ENCODE measurements at places on chromosomes 2 and 18.

DNA sequence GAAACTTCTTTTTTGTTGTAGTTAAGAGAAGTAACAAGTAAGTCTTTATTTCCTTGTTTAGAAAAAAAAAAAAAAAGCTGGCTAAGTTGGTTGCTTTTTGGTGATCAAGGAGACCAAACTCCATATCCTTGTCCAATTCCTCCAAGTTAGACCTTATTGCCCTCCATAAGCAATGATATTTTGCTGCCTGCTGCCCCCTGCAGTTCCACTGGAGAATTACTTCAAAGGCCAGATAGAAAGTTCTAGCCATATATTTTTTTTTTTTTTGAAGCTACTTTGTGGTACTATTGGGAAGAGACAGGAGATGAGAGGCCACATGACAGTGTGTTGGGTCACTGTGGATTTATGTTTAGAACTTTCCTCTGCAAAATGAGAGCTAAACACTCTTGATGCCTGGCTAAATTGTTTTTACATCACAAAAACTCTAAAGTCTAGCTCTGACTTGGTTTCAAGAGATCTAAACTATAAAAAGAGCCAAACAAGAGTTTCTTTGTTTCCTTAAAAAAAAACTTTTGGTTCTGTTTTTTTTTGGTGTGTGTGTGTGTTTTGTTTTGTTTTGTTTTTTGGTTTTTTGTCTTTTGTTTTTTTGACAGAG is 80.7 kb upstream of the RASGRP3 start:
- H3K36me3 ChIP-seq: no peaks in the 10 kb centered on the region
- no peak for DNase-seq
- H3K4me3 ChIP-seq: no peak overlapping the region
- no peaks in the 10 kb centered on the region for H3K27me3 ChIP-seq
- H3K27ac ChIP-seq: no peak overlapping the region

DNA sequence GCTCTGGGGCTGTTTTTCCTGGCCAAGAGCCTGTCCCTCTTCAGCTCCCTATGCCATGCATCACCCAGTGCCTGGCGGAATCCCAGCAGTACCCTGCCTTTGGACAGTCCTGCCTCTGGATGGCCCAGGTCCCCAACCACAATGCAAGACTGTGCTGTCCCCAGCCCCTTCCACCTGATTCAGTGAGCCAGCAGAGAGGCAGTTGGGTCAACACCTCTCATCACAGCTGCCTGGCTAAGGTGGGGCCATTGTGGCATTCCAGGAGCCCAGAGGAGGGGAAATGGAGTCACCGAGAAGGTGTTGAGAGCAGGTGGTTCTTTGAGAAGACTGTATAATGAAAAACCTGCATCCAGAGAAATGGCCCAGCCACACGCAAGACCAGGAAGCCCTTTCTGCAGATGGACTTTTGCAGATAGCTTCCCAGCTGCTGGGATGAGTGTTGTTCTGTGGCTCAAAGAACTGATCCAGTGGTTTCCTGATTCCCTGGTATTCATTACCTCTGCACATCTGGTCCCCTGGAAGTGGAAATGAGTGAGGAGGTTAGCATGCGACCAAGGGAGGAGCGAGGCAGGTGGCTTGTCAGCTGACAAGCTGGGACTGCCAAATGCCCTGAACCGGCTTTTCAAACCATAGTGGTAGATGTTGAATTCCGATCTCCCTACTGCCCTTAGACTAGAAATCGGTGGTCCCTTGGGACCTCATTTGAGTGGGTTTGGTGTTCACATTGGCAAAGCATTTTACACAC is 1.7 kb upstream of the ASPRV1 start:
- no peak overlapping the region for H3K27ac ChIP-seq
- peaks cover 4% of the 10 kb centered on the region for H3K4me1 ChIP-seq
- DNase-seq: no peak
- H3K27me3 ChIP-seq: no peaks in the 10 kb centered on the region
- H3K4me3 ChIP-seq: no peak overlapping the region
- H3K36me3 ChIP-seq: no peaks in the 10 kb centered on the region

DNA sequence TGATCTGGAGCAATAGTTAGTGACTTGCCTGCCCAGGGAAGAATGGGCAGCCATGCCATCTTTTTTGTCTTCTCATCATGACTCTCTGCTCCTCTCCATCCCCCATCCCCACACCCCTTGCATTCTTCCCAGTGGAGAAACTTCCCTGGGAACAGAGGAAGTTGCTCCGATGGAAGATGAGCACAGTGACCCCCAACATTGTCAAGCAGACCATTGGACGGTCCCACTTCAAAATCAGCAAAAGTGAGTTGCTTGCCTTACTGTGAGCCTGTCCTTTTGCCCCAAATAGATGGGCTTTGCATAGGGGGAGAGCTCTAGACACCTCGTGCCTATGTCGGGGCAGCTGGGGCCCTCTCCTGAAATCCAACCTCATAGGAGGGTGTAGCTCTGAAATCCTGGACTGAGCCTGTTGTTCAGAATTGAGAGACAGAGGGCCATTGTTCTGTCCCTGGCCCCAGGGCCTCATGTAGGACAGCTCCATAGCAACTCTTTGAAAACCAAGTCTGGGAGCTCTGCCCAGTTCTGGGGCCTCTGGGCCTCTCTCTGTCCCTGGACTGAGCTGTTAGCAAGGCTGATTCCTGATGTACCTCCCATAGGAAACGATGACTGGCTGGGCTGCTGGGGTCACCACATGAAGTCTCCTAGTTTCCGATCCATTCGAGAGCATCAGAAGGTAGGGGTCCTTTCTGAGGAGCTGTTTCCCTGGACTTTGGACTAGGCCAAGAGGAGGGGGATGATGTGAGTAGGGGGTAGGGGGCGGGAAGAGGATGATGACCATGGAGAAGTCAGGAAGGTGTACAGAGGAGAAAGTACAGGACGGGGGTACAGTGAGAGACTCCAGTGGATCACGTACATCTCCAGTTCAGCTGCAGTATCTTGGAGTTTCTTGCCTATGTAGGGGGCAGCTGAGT is 35.2 kb downstream of the TTLL4 start:
- H3K4me3 ChIP-seq: no peak overlapping the region
- H3K36me3 ChIP-seq: peaks cover 63% of the 10 kb centered on the region
- H3K4me1 ChIP-seq: peaks cover 8% of the 10 kb centered on the region
- peak overlapping the region; percentile 84 for H3K27ac ChIP-seq
- no peaks in the 10 kb centered on the region for H3K27me3 ChIP-seq
- DNase-seq: no peak

DNA sequence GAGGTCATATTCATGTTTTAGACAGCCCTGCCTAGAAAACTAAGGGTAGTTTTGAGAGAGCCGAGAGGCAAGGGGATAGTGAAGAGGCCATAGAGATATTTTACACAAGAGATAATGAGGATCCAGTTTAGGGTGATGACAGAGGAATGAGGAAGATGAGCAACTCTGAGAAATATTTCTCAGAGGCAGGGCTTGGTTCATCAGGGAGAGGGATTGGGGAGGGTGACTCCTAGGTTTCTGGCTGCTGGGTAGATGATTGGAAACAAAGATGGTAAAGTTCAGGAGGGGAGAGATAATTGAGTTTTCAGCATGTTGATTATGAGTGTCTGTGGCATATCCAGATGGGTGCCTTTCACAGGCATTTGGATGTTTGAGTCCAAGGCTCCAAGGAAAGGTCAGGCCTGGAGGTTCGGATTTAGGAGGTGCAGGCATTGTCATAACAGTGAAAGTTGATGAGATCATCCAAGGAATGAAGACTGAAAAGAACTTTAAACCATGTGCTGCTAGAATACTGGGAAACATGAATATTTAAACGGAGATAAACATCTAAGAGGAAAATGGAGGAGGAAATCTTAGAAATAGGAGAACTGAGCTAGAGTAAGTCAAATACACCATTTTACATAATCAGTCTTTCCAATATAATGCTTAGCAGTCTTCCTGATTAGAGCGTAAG is 7.4 kb downstream of the MYL12B start:
- H3K4me1 ChIP-seq: peaks cover 62% of the 10 kb centered on the region
- peaks cover 15% of the 10 kb centered on the region for H3K36me3 ChIP-seq
- DNase-seq: no peak
- no peak overlapping the region for H3K4me3 ChIP-seq

GRCh38 chr2:232139171-232139594 is 177.7 kb downstream of the DIS3L2 start:
- no peaks in the 10 kb centered on the region for H3K27me3 ChIP-seq
- H3K36me3 ChIP-seq: no peaks in the 10 kb centered on the region
- no peak overlapping the region for H3K27ac ChIP-seq
- H3K4me3 ChIP-seq: no peak overlapping the region
- no peaks in the 10 kb centered on the region for H3K4me1 ChIP-seq

- H3K36me3 ChIP-seq: no peaks in the 10 kb centered on the region
- no peak for DNase-seq
- H3K4me1 ChIP-seq: no peaks in the 10 kb centered on the region
- H3K27ac ChIP-seq: no peak overlapping the region
- no peak overlapping the region for H3K4me3 ChIP-seq
- no peaks in the 10 kb centered on the region for H3K27me3 ChIP-seq
Observed at GRCh38 chr2:45382744-45383143, 228.3 kb downstream of the SRBD1 start.

- no peaks in the 10 kb centered on the region for H3K36me3 ChIP-seq
- no peak overlapping the region for H3K4me3 ChIP-seq
Observed at GRCh38 chr2:128593879-128594650, 275.4 kb upstream of the HS6ST1 start.

- DNase-seq: no peak
- no peak overlapping the region for H3K4me3 ChIP-seq
- H3K27me3 ChIP-seq: no peaks in the 10 kb centered on the region
Observed at GRCh38 chr2:30798536-30798991, 8.7 kb downstream of the CAPN13 start.

GRCh38 chr2:207632575-207633493 is 7.6 kb upstream of the METTL21A start:
- H3K36me3 ChIP-seq: no peaks in the 10 kb centered on the region
- no peak overlapping the region for H3K27ac ChIP-seq
- no peak for DNase-seq
- peaks cover 7% of the 10 kb centered on the region for H3K4me1 ChIP-seq

DNA sequence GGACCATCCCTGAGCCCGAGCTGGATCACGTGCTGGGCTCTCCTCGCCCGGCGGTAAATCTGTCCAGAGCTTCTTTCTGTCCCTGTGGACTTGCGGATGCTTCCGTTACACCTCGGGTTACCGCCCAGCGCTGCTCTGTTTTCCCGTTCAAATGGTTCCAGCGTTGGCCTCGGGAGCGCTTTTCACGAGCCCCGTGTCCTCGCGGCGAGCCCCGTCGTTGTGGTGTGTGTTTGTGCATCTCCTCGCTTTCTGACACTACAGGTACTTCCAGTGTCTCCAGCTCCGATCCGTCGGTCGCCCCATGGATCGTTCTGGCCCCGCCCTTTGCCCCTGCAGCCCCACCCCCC is 77.4 kb downstream of the RTP5 start:
- H3K27ac ChIP-seq: no peak overlapping the region
- no peak overlapping the region for H3K4me3 ChIP-seq
- H3K36me3 ChIP-seq: no peaks in the 10 kb centered on the region
- H3K27me3 ChIP-seq: peaks cover 6% of the 10 kb centered on the region
- DNase-seq: peak; percentile 58

DNA sequence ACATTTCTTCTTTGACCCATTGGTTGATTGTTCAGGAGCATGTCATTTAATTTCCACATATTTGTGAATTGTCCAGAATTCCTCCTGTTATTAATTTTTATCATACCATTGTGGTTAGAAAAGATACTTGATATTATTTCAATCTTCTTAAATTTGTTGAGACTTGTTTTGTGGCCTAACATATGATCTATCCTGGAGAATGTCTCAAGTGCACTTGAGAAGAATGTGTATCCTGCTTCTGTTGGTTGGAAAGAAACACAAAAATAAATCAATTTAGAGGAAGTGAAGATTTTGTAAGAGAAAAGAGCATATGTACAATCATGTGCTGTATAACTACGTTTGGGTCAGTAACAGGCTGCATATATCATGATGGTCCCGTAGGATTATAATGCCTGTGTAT is 118.6 kb upstream of the CDC42EP3 start:
- no peak overlapping the region for H3K4me3 ChIP-seq
- DNase-seq: no peak
- no peak overlapping the region for H3K27ac ChIP-seq
- peaks cover 3% of the 10 kb centered on the region for H3K4me1 ChIP-seq
- no peaks in the 10 kb centered on the region for H3K27me3 ChIP-seq

- H3K27me3 ChIP-seq: no peaks in the 10 kb centered on the region
- no peaks in the 10 kb centered on the region for H3K36me3 ChIP-seq
- no peak for DNase-seq
- no peaks in the 10 kb centered on the region for H3K4me1 ChIP-seq
- no peak overlapping the region for H3K27ac ChIP-seq
Observed at GRCh38 chr2:211407076-211407475, 850.7 kb downstream of the CPS1 start.

DNA sequence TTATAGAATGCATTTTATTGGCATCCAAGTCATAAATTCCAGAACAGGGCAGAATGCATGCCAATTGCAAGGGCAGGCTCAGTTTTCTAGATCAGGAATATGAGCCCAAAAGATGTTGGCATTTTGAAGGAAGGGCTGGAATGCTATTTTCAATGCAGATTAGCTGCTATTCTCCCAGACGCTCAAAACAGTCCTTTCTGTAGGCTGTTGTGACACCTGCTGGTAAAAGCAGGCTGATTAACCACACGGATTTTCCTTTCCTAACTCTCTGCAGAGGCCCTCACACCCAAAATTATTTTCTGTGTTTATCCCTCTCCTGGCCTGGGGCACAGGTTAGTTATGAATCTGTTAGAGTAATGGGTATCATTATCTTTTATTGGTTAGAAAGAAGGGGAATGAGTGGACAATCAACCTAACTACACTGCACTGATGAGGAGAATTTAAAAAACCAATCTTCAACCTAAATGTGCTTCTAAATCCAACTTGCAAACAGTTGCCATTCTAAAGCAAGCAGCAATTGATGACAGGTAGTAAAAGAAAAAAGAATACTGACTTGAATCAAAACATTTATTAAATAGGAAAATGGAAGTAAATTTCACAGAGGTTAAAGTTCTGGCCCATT is 94.0 kb downstream of the PLA2R1 start:
- no peak for DNase-seq
- H3K4me1 ChIP-seq: no peaks in the 10 kb centered on the region
- H3K27me3 ChIP-seq: no peaks in the 10 kb centered on the region

- H3K36me3 ChIP-seq: no peaks in the 10 kb centered on the region
- H3K4me1 ChIP-seq: peaks cover 13% of the 10 kb centered on the region
- peak overlapping the region; percentile 44 for H3K4me3 ChIP-seq
- no peak overlapping the region for H3K27ac ChIP-seq
Observed at GRCh38 chr2:38960609-38961320, 71.1 kb downstream of the ARHGEF33 start.

DNA sequence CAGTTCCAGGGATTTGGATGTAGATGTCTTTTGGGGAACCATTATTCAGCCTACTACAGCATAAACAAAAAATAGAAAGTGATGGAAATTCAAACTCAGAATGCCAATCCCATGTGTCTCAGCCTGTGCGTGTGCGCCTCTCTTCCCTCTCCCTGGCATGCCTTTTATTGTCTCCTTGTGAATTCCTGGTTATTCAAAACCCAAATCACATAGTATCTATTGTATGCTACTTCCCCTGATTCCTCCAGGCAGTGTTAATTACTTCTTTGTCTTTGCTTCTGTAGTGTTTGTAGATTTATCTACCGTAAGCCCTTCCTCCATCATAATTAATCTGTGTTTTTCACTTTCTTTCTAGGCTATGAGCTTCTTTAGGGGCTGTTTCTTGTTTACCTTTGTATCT is 38.9 kb downstream of the RHBDD1 start:
- no peaks in the 10 kb centered on the region for H3K4me1 ChIP-seq
- no peaks in the 10 kb centered on the region for H3K27me3 ChIP-seq
- no peaks in the 10 kb centered on the region for H3K36me3 ChIP-seq
- DNase-seq: no peak

GRCh38 chr2:105391763-105392662 is 6.8 kb downstream of the FHL2 start:
- H3K27ac ChIP-seq: no peak overlapping the region
- peaks cover 58% of the 10 kb centered on the region for H3K4me1 ChIP-seq
- no peak overlapping the region for H3K4me3 ChIP-seq
- no peak for DNase-seq
- no peaks in the 10 kb centered on the region for H3K36me3 ChIP-seq
